Stimulated activated CD4-positive, alpha-beta T cell treated with anti-CD3 and anti-CD28 coated beads, Interleukin-15, amount 100 ng/mL, for 1 hour (primary cell): ENCODE measurements at places on chromosomes 1 and 21.
A peak's percentile ranks its signal among the peaks of the same experiment; 100 is the strongest.

GRCh38 chr1:45686015-45686287, 382 bp downstream of the GPBP1L1 start:
- DNase-seq: peak; percentile 41

GRCh38 chr1:70890408-70890807, 157.2 kb downstream of the PTGER3 start:
- no peak for DNase-seq

GRCh38 chr1:47233186-47233585, 1.2 kb upstream of the TAL1 start:
- no peak for DNase-seq

GRCh38 chr21:36909901-36910561, 56.4 kb downstream of the HLCS start:
- DNase-seq: no peak

- DNase-seq: no peak
These were observed 62.7 kb downstream of the ZC3H11B start for GRCh38 chr1:219550201-219550600.

GRCh38 chr21:42369821-42370220, 3.5 kb upstream of the TFF1 start:
- no peak for DNase-seq

DNA sequence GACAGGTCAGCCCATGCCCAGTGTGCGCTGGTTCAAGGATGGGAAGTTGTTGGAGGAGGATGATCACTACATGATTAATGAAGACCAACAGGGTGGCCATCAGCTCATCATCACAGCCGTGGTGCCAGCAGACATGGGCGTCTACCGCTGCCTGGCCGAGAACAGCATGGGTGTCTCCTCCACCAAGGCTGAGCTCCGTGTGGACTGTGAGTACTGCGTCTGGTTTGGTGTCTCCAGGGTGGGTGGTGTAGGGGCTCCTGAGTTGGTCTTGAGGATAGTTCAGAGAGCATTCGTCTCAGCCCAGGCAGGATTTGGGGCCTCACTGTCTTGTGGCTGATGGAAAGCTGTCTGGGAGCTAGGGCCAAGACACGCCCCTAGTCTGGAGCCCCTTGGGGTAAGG, 83.2 kb downstream of the TRIM11 start:
- no peak for DNase-seq

DNA sequence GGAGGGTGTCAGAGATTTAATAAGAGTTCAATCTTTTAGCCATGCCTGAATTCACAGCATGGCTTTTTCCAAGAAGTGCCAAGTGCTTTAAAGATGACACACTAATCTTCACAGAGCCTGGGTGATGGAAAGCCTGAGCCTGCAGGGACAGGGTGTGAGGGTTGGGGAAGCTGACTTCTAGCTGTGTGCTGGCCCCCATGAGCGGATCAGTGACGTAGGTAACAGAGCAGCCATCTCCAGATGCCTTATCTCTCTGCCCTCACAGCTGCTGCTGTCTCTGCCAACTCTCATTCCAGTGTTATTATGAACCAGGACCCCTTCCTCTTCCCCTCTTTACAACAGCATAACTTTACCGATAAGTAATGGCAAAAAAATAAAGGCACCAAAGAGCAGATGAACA, 30.6 kb downstream of the FAM78B start:
- no peak for DNase-seq
